ENCODE measurements at places on chromosomes 7 and 10.

GRCh38 chr7:83985821-83986220, 208.8 kb downstream of the SEMA3A start:
- DNase-seq: no peak

DNA sequence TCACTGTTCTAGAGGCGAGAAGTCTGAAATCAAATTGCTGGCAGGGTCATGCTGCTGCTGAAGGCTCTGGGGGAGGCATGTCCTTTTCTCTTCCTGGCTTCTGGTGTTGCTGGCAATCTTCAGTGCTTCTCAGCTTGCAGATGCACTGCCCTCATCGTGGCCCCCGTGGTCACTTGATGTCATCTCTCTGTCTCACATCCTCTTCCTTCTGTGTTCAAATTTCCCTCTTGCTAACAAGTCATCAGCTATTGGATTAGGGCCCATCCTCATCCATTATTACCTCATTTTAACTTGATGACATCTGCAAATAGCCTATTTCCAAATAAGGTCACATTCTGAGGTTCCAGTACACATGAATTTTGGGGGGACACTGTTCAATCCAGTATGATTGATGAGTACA, 36.6 kb upstream of the SRGN start:
- no peak for DNase-seq

GRCh38 chr7:27095050-27095896, 527 bp downstream of the HOXA1 start:
- no peak for DNase-seq

GRCh38 chr7:140885735-140886334, 38.9 kb downstream of the BRAF start:
- DNase-seq: no peak

DNA sequence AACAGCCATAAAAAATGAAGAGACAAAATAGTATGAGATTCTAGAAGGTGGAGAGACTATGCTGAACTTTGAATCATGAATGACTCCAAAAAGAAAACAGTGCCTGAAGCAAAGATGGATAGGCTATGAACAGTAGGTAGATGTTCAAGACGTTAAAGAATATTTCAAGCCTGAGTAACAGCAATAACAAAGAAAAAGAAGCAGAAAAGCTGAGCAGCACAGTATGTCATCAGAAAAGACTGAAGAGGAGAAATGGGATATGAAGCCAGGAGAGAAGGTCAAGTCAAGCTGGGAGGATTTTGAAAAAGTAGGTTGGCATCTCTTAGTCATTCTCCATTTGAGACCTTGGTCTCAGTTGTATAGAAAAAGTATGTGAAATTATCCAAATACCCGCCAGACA, 484.4 kb downstream of the SORCS1 start:
- DNase-seq: no peak

GRCh38 chr7:77458786-77459185, 42.6 kb upstream of the GSAP start:
- DNase-seq: no peak

- no peak for DNase-seq
These were observed 21.6 kb upstream of the ATE1 start for GRCh38 chr10:121949451-121949850.

DNA sequence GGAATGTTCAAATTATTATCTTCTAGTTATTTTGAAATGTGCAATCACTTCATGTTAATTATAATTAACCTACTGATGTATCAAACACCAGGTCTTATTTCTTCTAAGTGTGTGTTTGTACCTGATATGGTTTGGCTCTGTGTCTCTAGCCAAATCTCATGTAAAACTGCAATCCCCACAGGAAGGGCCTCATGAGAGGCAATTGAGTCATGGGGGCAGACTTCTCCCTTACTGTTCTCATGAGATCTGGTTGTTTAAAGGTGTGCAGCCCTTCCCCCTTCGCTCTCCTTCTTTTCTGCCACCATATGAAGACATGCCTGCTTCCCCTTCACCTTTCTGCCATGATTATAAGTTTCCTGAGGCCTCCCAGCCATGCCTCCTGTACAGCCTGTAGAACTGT, 18.6 kb upstream of the PRKCQ start:
- no peak for DNase-seq

DNA sequence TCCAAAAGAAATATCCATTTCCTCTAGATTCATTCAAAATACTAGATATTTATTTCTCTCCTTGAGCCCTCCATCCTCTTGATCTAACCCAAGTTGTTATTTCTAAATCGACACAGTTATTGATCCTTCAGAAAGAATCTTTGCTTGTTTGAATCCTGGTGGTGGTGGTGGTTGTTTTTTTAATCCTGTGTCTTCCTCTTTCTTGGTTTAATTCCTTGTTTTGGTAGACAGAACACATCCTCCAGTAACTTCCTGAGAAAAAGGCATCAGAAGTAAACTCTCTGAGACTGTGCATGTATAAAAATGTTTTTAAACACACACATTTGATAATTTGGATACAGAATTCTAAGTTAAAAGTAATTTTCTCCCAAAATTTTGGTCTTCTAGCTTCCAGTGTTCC, 49.9 kb downstream of the SIRT1 start:
- DNase-seq: no peak

DNA sequence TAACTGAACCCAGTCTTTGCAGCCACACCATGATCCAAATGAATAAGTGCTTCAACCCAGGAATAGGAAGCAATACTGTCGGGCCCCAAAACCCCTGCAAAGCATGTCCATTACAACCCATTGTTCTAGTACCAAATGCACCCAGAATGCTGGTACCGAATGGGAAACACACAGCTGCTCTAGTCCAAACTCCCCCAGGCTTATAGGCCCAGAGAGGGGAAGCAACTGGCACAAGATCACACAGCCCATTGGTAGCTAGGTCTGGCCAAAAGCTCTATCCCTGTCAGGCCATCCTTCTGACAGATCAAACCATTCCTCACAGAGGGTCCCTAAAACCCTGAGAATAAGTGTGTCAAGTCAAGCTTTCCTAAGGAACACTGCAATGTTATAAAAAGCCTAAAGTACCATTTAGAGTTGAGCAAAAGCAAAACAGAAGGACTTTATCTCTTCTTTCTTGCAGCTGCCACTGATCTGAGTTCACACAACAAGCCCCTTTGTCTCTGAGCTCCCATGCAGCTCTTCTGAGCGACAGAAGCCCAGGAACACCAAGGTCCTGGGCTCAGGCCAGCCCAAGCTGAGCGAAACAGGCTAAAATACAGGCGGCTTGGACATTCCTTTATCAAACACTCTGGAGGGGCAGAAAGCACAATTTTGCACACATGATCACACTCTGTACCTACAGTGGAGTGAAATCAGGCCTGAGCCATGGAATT, 116.7 kb downstream of the SGMS1 start:
- DNase-seq: no peak

- no peak for DNase-seq
These were observed 60.2 kb downstream of the DNAJB9 start for GRCh38 chr7:108629651-108630400.

DNA sequence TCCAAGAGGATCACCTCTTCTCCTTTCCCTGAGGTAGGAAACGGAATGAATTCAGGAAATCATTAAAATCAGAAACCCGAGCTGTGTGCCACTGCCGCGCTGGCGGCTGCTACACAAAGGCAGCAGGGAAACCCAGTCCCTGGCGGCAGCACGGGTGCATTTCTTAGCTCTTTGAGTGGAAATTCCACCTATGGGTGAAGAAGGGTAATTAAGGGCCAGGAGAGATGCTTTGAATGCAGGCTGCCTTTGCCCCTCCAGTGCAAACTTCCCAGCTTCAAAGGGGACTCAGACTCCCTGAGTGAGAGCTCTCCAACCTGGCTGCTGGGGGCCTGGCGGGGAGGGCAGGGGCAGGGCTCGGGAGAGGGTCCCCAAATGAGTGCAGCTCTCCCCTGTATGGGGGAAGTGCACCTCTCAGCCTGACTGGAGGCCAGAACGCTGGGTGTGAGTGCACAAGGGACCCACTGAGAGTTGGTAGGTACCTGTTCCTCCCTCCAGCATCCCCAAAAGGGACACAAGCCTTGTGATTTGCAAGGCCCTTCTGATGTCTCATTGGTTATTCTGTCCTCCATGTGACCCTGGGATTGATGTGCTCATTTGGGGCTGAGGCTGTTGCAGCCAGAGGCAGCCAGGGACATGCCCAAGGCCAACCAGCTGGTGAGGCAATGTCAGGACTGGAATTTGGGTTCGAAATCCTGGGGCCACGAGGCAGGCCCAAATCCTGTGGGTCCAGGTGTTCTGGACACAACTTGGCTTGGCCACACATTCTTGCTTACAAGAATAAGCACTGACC, 16.3 kb upstream of the ZMIZ1 start:
- no peak for DNase-seq

- DNase-seq: no peak
These were observed 6.1 kb upstream of the BLVRA start for GRCh38 chr7:43752411-43752810.

- no peak for DNase-seq
These were observed 42.1 kb upstream of the SH2B2 start for GRCh38 chr7:102244601-102245000.

GRCh38 chr10:24762966-24763623, 39.4 kb upstream of the ARHGAP21 start:
- DNase-seq: no peak

DNA sequence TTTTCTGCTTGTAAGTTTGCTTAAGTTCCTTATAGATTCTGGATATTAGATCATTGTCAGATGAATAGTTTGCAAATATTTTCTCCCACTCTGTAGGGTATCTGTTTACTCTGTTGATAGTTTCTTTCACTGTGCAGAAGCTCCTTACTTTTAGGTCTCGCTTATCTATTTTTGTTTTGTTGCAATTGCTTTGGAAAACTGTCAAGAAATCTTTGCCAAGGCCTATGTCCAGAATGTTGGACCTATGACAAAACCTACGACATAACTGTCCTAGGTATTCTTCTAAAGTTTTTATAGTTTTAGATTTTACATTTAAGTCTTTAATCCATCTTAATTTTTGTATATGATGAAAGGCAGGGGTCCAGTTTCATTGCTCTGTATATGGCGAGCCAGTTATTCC, 27.4 kb downstream of the COA1 start:
- no peak for DNase-seq

DNA sequence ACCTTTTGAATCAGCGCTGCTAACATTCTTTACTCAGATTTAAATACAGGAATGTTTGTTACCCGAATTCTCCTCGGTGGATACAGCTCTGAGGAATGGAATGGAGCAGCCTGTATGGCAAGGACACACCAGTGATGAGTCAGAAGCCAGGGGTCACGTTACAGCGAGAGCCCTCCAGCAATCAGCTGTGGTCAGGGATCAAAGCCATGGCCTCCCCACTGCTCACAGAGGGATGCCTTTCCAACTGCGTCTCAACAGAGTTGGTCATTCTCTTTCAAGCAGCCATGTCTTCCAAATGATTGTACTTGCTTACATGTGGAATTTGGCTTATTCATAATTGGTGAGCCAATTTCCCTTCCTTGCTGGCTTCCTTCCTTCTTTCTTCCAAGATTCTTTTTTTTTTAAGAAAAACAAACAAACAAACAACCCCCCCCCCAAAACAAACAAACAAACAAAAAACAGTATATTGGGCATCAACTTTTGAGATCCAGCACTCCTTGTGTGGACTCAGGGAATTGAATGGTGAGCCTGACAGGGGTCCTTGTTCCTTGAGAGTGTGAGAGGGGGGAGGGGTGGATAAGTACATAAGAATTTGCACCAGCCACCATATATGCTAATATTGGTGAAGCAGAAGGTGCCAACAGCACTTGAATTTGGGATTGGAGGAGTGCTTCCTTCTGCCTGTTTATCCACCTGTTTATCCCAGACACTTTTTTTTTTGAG, 100.2 kb downstream of the ATXN7L1 start:
- no peak for DNase-seq

GRCh38 chr7:139915864-139916716, 87.0 kb downstream of the TBXAS1 start:
- DNase-seq: peak; percentile 28

DNA sequence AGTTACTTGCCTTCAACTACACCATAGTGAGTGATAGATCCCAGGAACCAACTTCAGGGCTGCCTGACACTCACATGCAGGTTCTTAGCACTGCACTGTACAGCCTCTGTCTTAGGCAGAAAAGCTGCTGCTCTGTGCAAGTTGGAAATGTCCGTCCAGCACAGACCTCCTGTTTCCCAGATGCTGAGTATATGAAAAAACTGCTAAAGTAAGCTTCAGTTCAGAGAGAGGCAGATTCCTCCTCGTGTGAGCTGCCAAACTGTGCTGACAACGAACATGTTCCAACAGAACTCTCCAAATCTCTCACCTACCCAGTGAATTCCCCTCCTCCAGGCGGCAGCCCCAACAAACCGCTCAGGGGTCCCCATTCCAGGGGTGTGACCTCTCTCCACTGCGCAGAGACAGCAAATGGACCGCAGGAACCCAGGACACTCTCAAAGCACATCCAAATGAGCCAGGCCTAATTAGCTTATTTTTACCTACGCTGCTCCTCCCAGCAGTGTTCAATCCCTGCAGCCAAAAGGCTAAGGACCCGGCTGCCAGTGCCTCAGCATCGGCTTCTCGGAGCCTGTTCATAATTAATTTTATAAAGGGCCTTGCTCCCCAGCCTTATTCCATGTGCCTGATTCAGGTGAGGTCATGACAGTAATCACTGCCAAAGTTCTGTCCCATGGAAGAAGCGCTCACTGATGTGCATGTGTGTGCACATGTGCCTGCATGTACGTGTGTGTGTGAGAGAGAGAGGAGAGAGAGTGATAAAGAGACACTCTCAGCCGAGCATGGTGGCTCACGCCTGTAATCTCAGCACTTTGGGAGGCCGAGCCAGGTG, 159.5 kb upstream of the AUTS2 start:
- no peak for DNase-seq

GRCh38 chr10:4527281-4527970, 298.6 kb upstream of the AKR1E2 start:
- no peak for DNase-seq

DNA sequence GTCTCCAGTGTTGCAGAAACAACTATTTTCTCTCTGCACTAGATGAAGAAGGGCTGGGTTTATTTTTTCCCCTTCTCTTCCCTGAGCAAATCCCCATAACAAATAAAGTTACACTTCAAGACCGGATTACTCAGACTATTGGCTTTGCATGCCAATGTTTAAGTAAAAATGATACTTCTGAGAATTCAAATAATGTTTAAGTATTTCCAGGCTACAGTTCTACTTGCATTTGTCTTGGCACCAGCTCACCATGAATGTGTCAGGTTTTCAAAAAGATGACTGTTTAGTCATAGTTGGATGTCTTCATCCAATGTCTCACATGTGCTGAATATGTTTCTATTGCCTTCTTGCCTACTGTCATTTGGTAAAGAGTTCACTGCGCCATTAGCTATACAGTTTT, 912.6 kb downstream of the GATA3 start:
- no peak for DNase-seq

- no peak for DNase-seq
These were observed 2.3 kb upstream of the KCNIP2 start for GRCh38 chr10:101845893-101846292.

DNA sequence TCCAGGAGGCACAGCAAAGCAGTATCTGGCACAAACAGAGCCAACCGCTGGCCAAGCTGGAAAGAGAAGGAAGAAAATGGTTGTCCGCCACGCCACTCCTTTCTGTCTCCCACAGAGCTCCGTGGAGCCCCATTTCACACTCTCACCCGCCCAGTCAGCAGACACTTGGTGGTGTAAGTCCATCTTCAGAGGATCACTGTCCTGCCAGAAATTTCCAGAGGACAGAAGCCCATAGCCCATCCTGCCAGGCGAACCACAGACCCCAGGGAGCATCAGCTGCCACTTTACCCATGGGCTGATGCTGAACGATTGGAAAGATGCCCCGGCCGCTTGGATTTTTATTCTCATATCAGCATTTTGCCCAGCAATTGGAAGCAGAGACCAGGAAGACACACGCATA, 144.7 kb upstream of the LYZL2 start:
- no peak for DNase-seq

- no peak for DNase-seq
These were observed 63.9 kb downstream of the STK17A start for GRCh38 chr7:43646603-43647338.
